ENCODE measurements at places on chromosomes 13 and 19. TPM values are rescaled to one million over a fixed set of nuclear protein-coding genes. Genes with fewer than 3 reads are reported as not detected.

DNA sequence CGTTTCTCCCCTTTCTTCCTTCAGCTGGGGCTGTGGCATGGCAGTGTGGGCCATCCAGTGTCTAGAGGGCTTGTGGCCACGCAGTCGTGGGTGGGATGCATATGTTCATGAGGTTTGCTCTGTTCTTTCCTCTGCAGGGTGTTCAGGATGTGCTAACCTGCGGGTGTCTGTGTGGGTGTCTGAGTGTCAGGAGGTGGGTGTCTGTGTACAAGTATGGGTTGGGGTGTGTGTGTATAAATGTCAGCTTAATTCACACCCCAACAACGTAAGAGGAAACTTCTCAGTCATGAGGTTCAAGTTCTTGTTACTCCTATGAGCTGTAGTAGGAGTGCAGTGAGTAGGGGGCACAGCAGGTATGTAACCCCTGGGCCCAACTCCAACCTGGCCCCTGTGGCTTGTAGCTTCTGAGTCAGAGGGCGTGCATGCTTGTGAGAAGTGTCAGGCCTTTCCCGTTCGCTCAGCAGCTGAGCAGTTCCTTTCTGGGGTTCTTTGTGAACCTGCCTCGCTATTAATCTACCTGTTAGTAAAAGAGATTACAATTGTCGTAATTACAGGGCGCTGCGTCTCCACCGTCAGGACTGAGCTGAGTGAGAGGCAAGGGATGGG lies 49.1 kb downstream of the NFIX start:
- DNase-seq: no peak
- H3K27ac ChIP-seq: peak overlapping the region; percentile 36
- H3K4me1 ChIP-seq: peaks cover 8% of the 10 kb centered on the region
- no peak overlapping the region for H3K4me3 ChIP-seq

GRCh38 chr19:6803036-6803404 lies 30.5 kb downstream of the VAV1 start:
- no peak overlapping the region for H3K27ac ChIP-seq
- H3K4me1 ChIP-seq: no peaks in the 10 kb centered on the region
- no peak for DNase-seq
- no peaks in the 10 kb centered on the region for H3K36me3 ChIP-seq

The CYP4F8 gene
- not detected for total RNA-seq

DNA sequence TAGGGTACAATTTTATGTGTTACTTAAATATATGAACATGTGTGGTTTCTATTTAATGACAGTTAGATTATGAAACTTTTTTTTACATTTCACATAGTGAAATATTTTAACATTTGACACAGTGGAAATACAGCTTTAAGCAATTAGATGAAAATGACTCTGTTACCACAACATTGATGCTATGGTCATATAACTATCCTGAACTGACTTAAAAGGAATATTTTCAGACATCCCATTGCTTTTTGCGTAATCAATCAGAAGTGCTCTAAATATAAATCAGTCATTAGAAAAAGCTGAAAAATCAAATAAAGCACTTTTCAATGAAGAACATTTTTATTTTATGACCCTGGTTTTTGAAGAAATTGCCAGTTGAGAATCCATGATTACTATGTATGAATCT lies 80.3 kb downstream of the UFM1 start:
- H3K27me3 ChIP-seq: no peaks in the 10 kb centered on the region
- DNase-seq: no peak
- H3K4me1 ChIP-seq: no peaks in the 10 kb centered on the region
- no peak overlapping the region for H3K4me3 ChIP-seq
- H3K27ac ChIP-seq: no peak overlapping the region

- H3K4me1 ChIP-seq: peaks cover 5% of the 10 kb centered on the region
- no peaks in the 10 kb centered on the region for H3K36me3 ChIP-seq
- H3K4me3 ChIP-seq: peak overlapping the region; percentile 81
- H3K27me3 ChIP-seq: no peaks in the 10 kb centered on the region
- no peak overlapping the region for H3K27ac ChIP-seq
These were observed 748 bp downstream of the LMNB2 start for GRCh38 chr19:2455851-2456570.

The C3 gene
- total RNA-seq: 1.5 TPM

- H3K27ac ChIP-seq: peak overlapping the region; percentile 99
- H3K36me3 ChIP-seq: peaks cover 1% of the 10 kb centered on the region
- H3K4me3 ChIP-seq: peak overlapping the region; percentile 86
- DNase-seq: no peak
- H3K27me3 ChIP-seq: no peaks in the 10 kb centered on the region
- H3K4me1 ChIP-seq: peaks cover 36% of the 10 kb centered on the region
These were observed 954 bp upstream of the STK24 start for GRCh38 chr13:98577836-98578285.

The SAE1 gene
- 172 TPM for total RNA-seq

DNA sequence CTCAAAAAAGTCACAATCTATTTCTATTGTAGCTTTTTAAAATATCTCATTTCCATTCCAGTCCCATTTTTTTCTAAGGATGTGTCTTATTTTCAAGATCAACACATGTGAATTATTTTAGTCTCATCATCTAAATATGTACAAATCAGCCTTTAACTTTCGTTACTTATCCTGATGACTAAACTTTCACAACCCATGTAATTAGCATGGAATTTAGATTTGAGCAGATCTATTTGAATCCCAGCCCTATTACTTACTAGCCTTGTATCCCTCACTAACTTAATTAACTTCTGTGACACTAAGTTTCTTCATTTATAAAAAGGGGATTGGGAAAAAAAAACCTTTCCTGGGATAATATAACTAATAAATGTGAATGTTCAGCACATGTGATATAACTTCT lies 81.1 kb downstream of the UFM1 start:
- no peaks in the 10 kb centered on the region for H3K27me3 ChIP-seq
- H3K4me3 ChIP-seq: no peak overlapping the region
- DNase-seq: no peak
- H3K36me3 ChIP-seq: no peaks in the 10 kb centered on the region
- H3K27ac ChIP-seq: no peak overlapping the region

GRCh38 chr13:92900446-92900845 lies 326.2 kb upstream of the GPC6 start:
- no peak overlapping the region for H3K4me3 ChIP-seq
- no peaks in the 10 kb centered on the region for H3K27me3 ChIP-seq
- no peak for DNase-seq
- no peak overlapping the region for H3K27ac ChIP-seq
- H3K4me1 ChIP-seq: peaks cover 3% of the 10 kb centered on the region

DNA sequence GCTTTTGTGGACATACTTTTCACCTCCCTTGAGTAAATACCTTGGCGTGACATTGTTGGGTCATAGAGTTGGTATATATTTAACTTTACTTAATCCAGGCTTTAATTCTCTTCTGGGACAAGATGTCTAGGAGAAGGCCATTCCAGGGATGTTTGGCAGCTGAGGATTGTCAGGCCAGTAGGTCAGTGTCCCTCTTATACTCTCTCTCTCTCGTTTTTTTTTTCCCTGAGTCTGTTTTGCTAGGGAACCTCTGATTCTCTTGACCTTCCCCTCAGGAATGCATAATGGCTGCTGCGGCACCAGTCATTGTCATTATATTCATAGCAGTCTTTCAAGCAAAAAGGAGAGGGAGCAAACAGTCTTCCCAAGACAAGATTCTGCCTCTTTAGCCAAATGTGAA lies 48.8 kb downstream of the BICRA start:
- peak overlapping the region; percentile 25 for H3K27ac ChIP-seq
- no peak for DNase-seq

GRCh38 chr19:39733841-39734240 lies 4.0 kb downstream of the CLC start:
- no peak overlapping the region for H3K4me3 ChIP-seq
- no peak overlapping the region for H3K27ac ChIP-seq
- H3K4me1 ChIP-seq: no peaks in the 10 kb centered on the region
- peaks cover 62% of the 10 kb centered on the region for H3K27me3 ChIP-seq
- no peaks in the 10 kb centered on the region for H3K36me3 ChIP-seq

The SMG9 gene
- 74.9 TPM for total RNA-seq

The ADGRE3 gene
- not detected for total RNA-seq

DNA sequence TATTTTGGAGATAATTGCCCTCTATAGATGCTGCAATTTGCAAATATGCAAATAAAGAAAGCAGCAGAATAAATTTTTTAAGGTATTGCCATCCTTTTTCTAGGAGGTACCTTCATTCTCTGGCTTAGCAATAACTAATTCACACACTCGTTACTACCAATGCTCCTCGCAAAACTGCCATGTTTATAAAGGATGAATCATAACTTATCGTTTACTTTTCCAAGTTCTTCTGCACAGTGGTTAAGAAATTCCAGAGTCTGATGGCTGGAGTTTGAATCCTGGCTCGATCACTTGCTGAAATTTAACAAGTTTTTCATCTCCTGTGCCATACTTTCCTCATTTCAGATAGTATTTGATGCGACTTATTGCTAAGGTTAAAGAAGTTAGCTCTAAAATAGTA lies 708.6 kb upstream of the KLHL1 start:
- DNase-seq: no peak
- no peaks in the 10 kb centered on the region for H3K27me3 ChIP-seq
- no peak overlapping the region for H3K4me3 ChIP-seq
- H3K27ac ChIP-seq: no peak overlapping the region
- H3K4me1 ChIP-seq: no peaks in the 10 kb centered on the region

DNA sequence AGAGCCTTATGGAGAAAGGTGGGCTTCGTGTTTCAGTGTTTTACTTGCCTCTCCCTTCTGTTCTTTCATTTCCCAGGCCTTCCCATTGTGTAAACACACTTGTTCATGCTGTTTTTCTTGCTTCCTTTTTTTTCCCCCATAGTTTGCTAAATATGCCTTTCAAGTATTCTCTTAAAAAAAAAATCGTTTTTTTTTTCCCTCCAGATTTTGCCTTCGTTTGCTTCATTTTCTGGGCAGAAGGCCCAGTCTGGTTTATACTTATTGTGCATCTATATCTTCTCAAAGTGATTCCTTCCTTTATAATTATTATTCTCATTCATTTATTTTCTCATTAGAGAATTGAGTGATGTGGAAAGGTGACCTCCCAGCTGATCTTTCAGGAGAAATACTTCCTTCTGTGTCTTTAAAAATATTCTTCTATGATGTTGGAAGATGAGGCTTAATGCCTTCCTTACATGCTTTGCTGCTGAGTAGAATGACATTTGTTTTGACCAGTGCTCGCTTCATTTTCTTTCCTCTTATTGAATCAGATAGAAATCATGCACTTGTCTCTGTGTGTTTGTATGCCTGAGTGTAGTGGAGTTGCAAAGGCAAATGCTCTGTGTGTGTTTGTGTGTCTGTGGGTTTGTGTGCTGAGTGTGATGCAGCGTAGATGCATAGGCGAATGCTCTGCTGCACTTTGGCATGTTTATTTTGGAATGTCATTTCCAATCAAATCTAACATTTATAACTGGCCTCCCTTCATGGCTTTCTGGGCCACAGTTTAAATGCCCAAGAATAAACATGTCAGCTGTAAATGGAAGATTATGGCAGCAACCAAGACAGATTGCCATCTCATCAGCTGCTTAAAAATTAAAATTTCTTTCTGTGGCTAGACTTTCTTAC lies 591.4 kb downstream of the FGF9 start:
- no peaks in the 10 kb centered on the region for H3K27me3 ChIP-seq
- H3K4me3 ChIP-seq: no peak overlapping the region
- peaks cover 2% of the 10 kb centered on the region for H3K36me3 ChIP-seq
- DNase-seq: no peak
- peaks cover 19% of the 10 kb centered on the region for H3K4me1 ChIP-seq

The DLL3 gene
- total RNA-seq: 1.1 TPM

The FGF14 gene
- total RNA-seq: 5.0 TPM

The CRX gene
- total RNA-seq: not detected

DNA sequence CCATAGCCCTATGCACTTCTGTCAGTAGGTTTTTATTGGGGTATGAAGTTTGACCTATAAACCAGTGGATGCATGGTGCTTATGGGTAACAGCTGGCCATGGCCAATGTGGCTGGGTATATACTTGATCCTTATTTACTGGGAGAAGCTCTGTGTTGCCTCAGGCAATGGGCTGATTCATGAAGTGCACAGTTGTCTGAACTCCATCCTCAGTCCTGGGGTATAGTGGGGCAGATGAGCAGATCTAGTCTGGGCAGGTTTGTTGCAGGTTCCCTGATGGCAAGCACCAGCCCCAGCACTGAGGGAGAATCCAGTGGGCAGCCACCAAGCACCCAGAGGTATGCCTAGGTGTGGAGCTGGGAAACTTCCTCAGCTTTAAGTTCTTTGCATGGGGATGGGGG lies 274.4 kb downstream of the TDRD3 start:
- H3K27me3 ChIP-seq: no peaks in the 10 kb centered on the region
- H3K4me3 ChIP-seq: no peak overlapping the region
- no peaks in the 10 kb centered on the region for H3K36me3 ChIP-seq

GRCh38 chr13:112545856-112546255 lies 42.1 kb downstream of the TUBGCP3 start:
- H3K27ac ChIP-seq: no peak overlapping the region
- H3K27me3 ChIP-seq: no peaks in the 10 kb centered on the region
- H3K36me3 ChIP-seq: peaks cover 35% of the 10 kb centered on the region
- no peaks in the 10 kb centered on the region for H3K4me1 ChIP-seq
- DNase-seq: no peak
